ENCODE measurements at places on chromosomes 5 and 9.

DNA sequence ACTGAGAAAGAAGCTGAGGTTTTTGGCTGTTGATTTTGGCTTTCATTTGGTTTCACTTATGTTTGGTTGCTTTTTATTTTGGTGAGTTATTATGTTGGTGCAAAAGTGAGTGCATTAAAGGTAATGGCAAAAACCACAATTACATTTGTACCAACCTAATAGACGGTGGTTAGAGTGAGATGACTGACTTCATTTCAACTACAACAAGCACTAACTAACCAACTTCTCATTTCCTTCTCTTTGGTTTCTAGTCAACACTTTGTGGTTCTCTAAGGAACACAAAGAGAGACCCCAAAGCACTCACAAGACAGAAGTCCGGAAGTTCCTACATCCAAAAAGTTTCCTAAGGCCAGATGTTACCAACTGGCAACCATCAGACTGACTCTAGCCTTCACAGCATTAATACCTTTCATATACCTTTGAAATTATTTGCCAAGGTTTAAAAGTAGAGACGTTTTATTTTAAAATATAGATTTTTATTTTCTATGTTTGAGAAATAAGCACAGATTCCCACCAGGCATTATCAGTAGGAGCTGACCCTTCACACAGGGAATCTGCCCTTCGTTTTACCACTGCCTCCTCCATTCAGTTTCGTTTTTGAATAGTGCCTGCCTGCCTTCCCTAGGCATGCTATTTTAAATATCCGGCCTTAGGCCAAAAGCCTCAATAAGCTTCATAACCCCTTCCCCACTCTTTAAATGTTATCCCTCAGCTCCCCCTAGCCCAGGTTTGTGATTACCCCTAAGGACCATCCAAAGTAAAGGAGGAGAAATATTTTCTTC lies 301.1 kb upstream of the PTGER4 start:
- DNase-seq: no peak

- no peak for DNase-seq
Observed at GRCh38 chr5:4313138-4313537, 717.5 kb downstream of the IRX1 start.

DNA sequence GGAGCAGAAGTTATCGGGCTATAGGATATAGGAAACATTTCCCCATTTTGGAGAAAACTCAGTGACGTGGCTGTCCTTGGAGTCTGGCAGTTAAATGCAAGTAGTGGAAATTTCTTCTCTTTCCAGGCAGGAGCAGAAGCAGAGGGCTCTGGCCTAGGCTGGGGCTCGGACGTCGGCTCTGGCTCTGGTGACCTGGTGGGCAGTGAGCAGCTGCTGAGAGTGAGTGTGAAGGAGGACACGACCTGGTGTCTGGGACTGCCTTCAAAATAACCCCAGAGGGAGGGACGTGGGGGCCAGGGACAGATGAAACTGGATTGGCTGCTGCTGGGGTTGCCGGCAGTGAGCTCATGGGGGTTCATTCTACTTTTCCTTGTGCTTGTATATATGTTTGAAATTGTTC lies 79.5 kb downstream of the COL15A1 start:
- no peak for DNase-seq

- no peak for DNase-seq
Observed at GRCh38 chr5:115349001-115349817, 52.8 kb upstream of the CCDC112 start.

DNA sequence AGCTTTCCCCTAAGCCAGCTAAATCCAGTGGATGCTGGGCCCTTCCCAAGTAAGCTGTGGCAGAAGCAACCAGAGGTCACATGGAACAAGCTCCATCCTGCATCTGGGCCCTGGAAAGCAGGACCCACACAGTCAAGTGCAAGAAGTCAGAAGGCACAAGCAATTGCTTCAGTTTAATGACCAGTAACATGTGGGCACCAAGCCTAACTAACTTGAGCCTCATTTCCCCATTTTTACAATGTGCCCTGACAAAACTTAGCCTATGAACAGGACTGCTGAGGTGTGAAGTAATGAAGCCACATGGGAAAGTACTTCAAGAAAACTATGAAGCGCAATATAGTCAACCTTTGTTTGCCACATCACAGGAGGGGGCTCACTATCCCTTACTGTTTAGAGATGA lies 90.5 kb downstream of the TLE1 start:
- DNase-seq: no peak

GRCh38 chr9:78609450-78609849 lies 312.5 kb downstream of the PSAT1 start:
- DNase-seq: no peak

GRCh38 chr5:123868267-123868666 lies 356.3 kb downstream of the CSNK1G3 start:
- no peak for DNase-seq

- DNase-seq: no peak
Observed at GRCh38 chr9:29100762-29101161, 1527.5 kb upstream of the C9orf72 start.

GRCh38 chr5:124951661-124952060 lies 205.2 kb upstream of the ZNF608 start:
- DNase-seq: peak; percentile 10

- DNase-seq: no peak
Observed at GRCh38 chr5:64166201-64166959, 737 bp downstream of the RNF180 start.

GRCh38 chr5:58890701-58891085 lies 307.8 kb downstream of the RAB3C start:
- DNase-seq: no peak

- DNase-seq: no peak
Observed at GRCh38 chr5:114467171-114467570, 105.3 kb downstream of the KCNN2 start.

GRCh38 chr5:118775790-118776499 lies 212.4 kb downstream of the DTWD2 start:
- DNase-seq: no peak

- DNase-seq: no peak
Observed at GRCh38 chr9:105168870-105169319, 75.6 kb upstream of the SLC44A1 start.

DNA sequence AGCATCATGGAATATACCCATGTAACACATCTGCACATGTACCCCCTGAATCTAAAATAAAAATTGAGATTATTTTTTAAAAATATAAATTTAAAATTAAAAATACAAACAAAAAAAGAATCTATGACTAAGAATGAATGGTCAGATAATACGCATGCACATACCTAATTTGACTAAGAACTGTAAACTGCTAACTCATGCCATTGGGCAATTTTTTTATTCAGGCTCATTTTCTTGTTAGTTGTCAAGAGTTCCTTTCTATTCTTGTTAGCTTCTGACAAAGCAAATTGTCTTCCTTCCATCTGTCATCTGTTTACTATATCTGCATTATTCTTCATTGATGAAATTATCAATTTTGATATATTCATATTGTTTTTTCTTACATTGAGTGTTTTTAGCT lies 69.5 kb upstream of the HAND1 start:
- DNase-seq: no peak

GRCh38 chr5:136018814-136019783 lies 9.7 kb upstream of the TGFBI start:
- no peak for DNase-seq

DNA sequence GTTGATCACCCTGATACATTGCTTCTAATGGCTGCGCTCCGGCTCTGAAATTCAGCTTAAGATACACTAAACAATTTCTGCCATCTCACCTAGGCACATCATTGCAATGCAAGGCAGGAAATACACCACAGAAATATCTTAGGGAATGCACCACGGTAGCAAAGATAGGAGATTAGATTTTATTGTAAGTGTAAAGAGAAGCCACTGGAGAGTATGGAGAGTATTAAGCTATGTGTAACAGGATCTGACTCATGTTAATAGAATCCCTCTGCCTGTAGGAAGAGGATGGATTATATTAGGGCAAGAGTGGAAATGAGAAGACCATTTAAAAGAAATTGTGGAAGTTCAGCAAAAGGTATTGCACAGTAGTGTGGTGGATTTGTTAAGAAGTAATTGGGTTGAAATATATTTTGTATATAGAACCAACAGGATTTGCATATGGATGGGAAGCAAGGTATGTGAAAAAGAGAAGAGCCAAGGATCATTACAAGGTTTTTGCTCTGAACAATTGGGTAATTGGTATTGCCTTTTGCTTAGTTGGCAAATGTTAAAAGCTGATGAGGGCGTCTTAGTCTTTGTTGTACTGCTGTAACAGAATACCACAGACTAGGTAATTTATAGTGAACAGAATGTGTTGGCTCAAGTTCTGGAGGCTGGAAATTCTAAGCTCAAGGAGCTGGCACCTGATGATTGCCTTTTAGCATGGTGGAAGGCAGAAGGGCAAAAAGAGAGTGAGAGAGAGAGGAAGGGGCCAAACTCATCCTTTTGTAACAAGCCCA lies 636.1 kb downstream of the PSAT1 start:
- DNase-seq: no peak

DNA sequence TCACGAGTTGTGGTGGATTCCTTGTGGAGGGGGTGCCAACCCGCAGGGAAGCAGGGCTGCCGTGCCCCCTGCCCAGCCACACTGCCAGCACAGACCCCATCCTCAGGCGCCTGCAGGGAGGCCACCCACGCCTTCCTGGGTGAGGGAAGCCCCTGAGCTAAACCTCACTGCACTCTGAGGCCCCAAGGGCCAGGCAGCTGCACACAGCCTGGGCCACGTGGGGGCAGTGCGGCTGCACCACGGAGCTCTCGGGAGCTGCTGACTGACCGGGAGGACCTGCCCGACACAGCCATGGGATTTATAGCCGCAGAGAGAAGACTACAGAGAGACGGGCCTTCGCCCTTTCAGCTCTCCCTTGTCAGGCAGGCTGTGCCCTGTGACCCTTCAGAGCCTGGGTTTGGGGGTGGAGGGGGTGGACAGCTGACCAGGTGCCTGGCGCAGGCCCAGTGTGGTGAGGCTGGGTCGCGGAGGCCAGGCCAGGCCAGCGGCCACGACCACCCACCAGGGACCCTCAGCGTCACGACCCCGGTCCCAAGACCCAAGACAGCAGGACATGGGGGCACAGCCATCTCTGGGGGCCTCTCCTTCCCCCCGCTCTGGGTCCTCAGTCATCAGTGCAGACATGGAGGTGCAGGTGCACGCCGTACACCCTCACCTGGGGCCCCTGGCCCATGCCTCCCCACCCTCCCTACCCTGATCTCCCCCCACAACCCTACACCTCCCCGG lies 4.3 kb upstream of the AHRR start:
- DNase-seq: no peak

DNA sequence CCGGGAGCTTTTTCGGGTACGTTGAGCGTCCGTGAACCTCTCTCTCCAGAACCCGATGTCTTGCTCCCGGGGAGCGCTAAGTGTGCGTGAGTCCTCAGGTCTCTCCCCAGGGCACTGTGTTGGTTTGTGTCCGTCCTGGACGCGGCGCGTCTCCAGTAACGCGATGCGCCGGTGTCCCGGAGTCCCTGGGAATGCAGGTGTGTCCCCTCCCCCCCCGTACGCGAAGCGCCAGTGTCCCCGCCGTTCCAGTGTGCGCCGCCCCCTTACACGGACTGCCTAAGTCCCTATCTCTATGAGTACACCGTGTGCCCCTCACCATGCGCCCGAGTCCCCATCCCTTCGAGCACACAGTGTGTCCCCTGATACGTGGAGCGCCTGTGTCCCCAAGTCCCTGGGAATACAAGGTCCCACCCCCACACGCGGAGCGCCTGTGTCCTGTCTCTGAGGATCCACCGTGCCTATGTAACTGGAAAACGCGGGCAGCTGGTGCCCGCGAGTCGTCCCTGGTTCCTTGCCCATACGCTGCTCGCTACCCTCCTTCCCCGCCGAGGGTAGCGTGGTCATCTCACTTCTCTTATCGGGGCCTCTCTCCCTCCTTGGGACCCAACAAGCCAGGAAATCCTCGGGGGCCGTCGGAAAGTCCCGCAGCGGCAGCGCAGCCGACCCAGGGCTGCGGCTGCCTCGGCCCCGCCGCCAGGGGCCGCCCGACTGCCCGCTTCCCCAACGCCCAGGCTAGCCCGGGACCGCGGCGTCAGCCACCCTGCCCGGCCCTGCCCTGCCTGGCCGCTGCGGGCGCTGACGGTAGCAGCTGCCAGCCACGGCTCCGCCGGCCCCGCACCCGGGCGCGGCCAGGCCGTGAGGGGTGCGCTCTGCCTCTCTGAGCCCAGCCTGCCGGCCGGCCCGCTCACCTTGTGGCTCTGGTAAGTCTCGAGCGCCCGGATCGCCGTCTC lies 709 bp downstream of the ELL2 start:
- DNase-seq: peak; percentile 81

GRCh38 chr9:121207371-121207940 lies 5.8 kb upstream of the RAB14 start:
- no peak for DNase-seq

GRCh38 chr5:14028938-14029584 lies 84.6 kb upstream of the DNAH5 start:
- DNase-seq: no peak

- no peak for DNase-seq
Observed at GRCh38 chr9:94757158-94757557, 30.7 kb downstream of the AOPEP start.

DNA sequence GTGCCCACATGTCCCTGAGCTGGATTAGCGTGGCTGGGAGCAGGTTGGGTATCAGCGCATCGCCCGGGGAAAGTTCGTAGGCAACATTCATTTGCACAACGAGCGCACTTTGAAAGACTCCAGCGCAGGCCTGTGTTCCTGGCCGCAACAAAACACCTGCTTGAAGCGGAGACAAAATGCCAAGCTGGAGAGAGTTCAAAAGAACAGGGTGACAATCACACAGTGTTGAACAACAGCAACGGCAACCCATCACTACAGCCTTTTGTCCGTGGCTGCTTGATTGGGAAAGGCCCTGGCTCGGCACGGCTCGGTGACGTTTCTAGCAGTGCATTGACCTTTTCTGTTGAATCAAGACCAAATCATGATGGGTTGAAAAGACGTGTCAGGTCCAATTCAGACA lies 336.3 kb downstream of the IRX1 start:
- DNase-seq: no peak

- DNase-seq: no peak
Observed at GRCh38 chr9:36153746-36154145, 15.4 kb upstream of the CCIN start.

GRCh38 chr9:2634153-2634552 lies 12.6 kb downstream of the VLDLR start:
- DNase-seq: no peak

- no peak for DNase-seq
Observed at GRCh38 chr5:53438486-53439472, 41.6 kb upstream of the FST start.

- no peak for DNase-seq
Observed at GRCh38 chr5:57495285-57496086, 12.9 kb upstream of the ACTBL2 start.

- DNase-seq: no peak
Observed at GRCh38 chr5:136104306-136104965, 28.2 kb upstream of the SMAD5 start.

- DNase-seq: no peak
Observed at GRCh38 chr5:143281226-143281625, 122.3 kb downstream of the NR3C1 start.

Measured in CD4-positive, alpha-beta T cell treated with Interleukin-1 beta for 1 hour (primary cell).